ENCODE measurements at places on chromosomes 6 and 20. TPM values are rescaled to one million over a fixed set of nuclear protein-coding genes. Genes with fewer than 3 reads are reported as not detected.

Gene PPP1R16B
- total RNA-seq: 0.08 TPM

Gene MUCL3
- total RNA-seq: 0.14 TPM

Gene HLA-DMB
- total RNA-seq: 1.7 TPM

Gene SLC35D3
- total RNA-seq: 0.05 TPM

Gene SLC17A2
- not detected for total RNA-seq

Gene SYCP2L
- 2.4 TPM for total RNA-seq

Gene GPLD1
- total RNA-seq: 1.1 TPM

Gene KCNK15
- 0.59 TPM for total RNA-seq

Gene GMPR
- total RNA-seq: 6.5 TPM
